Astrocyte of the hippocampus (primary cell): ENCODE measurements at places on chromosomes 16 and 17.

- DNase-seq: no peak
These were observed 269.5 kb upstream of the FOXF1 start for GRCh38 chr16:86240716-86241363.

DNA sequence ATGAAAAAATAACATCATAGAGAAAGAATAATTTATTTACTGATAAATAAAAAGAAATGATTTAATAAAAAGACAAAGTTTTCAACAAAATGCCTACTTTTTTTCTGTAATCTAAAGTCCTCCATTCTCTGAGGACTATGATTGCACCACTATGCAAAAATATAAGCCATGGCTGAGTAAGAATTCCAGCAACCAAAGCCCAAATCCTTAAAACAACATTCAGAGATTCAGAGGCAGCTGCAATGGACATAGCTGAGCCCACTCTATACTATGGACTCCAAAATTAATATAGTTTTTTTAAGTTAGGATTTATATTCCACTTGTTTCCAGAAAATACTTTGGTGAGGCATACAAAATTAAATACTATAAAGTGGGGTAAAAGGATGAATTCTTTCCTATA lies 169.5 kb upstream of the C17orf78 start:
- DNase-seq: no peak

- DNase-seq: peak; percentile 80
These were observed at the start of gene NOTUM for GRCh38 chr17:81961087-81961511. NOTUM (minus strand) TSS chr17:81961187; CDS start chr17:81960909, 278 bp downstream.

- DNase-seq: no peak
These were observed 66.4 kb downstream of the SRCIN1 start for GRCh38 chr17:38539386-38539785.

GRCh38 chr16:66382171-66382965 lies 15.9 kb downstream of the CDH5 start:
- DNase-seq: peak; percentile 94

DNA sequence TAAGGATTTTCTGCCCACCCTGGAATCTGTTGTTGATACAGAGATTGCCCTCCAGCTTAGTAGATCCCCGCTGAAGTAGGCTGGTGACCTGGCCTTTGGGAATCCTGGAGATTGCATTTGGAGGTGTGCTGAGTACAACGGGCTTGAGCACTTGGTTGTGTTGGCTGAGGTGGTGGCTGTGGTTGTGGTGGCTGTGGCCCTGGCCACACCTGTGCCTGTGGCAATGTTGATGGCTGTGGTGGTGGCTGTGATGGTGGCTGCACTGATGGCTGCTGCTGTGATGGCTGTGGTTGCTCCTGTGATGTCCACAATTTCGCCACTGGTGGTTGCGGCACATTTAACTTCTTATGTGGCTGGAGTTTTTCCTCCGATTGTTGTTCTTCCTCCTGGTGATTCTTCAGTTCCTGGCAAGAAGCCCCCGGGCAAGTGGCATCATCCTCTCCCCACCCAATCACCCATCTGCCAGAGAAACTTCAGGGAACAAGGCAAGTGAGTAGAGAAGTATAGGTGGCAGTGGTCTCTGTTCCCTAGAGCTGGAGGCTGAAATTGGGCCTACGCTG lies 4.2 kb downstream of the CCDC200 start:
- no peak for DNase-seq

GRCh38 chr16:11242658-11243057 lies 13.3 kb downstream of the SOCS1 start:
- DNase-seq: no peak

DNA sequence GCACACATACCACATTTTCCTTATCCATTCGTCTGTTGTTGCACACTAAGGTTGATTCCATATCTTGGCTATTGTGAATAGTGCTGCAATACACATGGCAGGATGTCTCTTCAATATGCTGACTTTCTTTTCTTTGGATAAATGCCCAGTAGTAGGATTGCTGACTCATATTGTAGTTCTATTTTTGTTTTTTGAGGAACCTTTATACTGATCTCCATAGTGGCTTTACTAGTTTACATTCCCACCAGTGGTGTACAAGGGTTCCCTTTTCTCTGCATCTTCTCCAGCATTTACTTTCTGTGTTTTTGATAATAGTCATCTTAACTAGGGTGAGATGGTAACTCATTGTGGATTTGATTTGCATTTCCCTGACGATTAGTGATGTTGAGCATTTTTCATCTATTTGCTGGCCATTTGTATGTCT lies 118.1 kb downstream of the STXBP4 start:
- DNase-seq: peak; percentile 83

DNA sequence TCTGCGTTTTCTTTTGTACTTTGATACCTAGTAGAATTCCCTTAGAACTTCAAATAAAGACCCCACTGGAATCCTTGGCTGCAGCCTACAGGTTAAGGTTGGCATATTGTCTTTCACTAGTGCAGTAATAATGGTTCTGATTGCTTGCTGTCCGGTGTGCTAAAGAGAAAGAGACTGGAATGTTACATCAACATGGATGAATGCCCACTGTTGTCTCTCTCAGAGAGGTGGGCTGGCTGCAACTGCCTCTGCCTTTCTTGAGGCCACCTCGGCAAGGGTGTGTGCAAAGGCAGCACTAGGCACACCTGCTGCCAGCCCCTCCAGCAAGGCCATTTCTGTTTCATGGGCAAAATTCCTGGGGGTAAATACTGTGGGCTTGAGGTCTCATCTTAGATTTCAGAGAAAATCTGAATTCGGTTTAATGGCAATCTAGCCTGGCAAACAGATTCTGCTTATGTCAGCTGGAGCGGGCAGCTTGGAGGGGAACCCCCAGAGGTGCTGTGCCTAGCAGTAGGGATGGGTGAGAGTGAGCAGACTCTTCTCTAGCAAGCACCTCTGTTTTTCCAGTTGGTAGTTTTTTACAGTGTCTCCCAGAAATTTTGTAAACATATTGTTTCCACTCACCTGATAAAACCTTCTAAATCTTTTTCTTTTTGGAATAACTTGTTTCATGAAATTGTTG lies 54.0 kb downstream of the MRTFB start:
- no peak for DNase-seq

DNA sequence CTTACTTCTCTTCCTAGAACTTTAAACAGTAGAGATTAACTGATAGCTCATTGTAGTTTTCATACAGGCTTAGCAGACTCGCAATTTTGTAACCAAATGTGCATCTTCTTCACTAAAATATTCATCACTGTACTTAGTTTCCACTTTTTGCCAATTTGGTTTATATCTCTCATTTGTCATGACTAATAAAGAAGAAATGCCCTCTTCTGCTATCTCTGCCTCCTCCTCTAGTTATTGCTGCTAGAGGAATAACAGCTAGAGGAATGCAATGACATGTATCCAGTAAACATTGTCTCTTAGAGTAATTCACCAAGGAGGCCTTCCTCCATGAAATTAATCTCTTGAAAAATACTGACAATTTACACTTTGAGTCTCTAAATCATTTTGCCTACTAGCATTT lies 115.5 kb upstream of the COX10 start:
- DNase-seq: no peak

DNA sequence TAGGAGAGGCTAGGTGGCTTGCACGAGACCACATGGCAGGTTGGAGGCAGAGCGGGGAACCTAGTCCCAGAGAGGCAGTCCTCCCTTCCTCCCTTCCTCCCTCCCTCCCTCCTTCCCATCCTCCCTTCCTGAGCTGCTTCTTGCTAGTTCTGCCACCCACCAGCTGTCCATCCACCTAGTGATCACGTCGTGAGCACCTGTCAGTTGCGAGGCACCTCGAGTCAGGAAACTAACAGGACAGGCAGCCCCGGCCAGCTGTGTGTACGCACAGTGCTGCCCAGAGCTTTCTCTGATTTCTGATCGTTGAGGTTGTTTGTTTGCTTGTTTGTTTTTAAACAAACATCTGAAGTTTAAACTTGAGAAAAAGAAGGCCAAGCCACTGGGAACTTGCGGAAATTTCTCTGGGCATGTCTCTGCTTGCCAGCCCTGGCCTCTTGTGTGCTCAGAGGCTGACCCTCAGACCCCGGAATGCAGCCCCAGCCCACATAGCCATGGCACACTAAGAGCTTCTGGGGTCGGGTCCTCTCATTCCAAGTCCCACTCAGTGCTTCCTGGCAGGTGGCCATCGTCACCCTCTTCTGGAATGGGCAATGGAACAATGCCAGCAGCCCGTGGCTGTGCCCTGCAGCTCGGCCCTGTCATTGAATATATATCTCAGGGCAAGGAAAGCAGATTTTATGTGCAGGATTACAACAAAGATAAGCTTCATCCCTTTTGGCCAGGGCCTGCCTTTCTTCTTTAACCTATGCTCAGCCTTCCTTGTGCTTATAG lies 174.0 kb downstream of the KATNIP start:
- DNase-seq: peak; percentile 48

DNA sequence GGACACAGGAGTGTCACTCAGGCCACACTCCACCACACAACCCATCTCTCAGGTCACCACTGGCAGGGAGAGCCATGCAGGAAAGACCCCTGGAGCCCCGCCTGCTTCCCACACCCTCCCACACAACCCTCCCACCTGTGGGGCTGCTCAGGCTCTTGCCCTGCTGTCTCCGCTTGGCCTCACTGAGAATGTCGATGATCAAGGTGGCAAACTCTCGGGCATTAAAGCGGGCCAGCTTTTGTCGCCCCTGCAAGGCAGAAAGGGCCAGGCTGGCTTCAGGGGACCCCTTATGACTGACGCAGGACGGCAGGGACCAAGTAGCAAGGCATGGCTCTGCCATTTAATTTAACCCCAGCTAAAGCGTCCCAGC lies 8.5 kb downstream of the TP53I13 start:
- no peak for DNase-seq

GRCh38 chr17:16439811-16440351 lies 24.5 kb downstream of the TRPV2 start:
- no peak for DNase-seq

GRCh38 chr17:50534222-50534978 lies 1.9 kb downstream of the EPN3 start:
- DNase-seq: peak; percentile 47

GRCh38 chr17:8798846-8799569 lies at the start of gene MFSD6L:
MFSD6L (minus strand) TSS chr17:8799365; CDS start chr17:8799120, 245 bp downstream.
- DNase-seq: peak; percentile 18

GRCh38 chr16:22010902-22011301 lies 3.0 kb downstream of the MOSMO start:
- DNase-seq: no peak

DNA sequence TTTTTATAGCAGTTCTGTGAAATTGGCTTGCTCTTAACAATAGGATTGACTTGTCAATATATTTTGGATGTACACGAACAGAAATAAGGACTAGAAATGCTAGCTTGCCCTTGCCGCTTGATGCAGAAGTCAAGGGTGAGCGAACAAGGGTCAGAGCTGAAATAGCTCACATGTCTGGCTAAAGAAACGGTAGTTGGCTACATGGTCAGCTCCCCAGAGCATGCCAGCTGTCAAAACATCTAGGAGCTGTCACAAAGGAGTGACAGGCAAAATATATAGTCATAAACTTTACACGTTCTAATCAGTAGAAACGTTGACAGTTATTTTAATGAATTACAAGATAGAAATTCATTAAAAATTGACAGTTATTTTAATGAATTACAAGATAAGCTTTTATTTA lies 2.9 kb upstream of the MEIOB start:
- no peak for DNase-seq

DNA sequence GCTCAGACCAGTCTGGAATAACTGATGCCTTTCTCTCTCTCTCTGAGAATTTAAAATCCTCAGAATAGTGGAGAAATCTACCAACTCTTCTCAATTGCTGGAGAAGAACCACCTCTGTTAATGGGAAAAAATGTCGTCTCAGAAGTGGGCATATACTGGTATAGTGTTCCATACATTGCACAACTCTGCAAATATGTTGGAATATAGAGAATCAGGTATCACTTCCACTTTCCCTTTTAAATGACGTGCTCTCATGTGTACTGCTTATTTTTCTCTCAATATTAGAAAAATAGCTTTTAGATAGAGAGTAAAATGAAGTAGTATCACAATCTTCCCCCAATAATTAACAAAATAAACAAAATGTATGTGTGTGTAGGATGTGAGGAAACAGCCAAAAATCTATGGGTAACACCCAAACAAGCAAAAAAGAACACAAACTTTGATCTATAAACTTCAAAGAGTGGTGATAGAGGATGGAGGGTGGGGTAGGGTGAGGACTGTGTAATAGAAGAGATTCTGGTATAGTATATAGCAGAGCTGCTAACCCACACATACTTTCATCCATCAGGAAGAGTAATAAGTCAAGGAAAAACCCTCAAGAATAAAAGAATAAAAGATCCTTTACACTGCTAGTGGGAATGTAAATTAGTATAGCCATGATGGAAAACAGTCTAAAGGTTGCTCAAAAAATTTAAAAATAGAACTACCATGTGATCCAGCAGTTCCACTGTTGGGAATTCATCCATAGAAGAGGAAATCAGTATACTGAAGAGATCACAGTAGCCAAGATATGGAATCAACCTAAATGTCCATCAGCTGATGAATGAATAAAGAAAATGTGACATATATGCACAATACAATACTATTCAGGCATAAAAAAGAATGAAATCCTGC lies 46.9 kb downstream of the NFATC3 start:
- no peak for DNase-seq

DNA sequence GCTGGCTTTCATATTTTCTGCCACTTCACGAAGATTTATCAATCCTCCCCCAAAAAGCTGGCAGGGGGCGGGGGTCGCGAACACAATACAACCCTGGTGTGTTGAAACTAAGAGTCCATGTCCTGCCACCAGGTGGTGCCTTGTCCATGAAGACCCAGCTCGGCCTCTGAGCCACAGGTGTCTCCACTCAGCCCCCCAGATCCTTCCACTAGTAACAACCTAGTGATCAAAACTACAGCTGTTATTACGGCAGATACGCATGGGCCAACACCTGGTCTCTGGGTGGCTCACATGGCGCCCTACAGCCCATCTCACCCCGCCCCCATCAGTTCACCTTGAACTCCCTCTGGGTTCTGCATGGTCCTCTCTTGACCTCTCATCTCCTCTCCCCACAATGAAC lies 27.7 kb downstream of the USP7 start:
- DNase-seq: no peak

- no peak for DNase-seq
These were observed 23.5 kb downstream of the TBX4 start for GRCh38 chr17:61475726-61476125.

DNA sequence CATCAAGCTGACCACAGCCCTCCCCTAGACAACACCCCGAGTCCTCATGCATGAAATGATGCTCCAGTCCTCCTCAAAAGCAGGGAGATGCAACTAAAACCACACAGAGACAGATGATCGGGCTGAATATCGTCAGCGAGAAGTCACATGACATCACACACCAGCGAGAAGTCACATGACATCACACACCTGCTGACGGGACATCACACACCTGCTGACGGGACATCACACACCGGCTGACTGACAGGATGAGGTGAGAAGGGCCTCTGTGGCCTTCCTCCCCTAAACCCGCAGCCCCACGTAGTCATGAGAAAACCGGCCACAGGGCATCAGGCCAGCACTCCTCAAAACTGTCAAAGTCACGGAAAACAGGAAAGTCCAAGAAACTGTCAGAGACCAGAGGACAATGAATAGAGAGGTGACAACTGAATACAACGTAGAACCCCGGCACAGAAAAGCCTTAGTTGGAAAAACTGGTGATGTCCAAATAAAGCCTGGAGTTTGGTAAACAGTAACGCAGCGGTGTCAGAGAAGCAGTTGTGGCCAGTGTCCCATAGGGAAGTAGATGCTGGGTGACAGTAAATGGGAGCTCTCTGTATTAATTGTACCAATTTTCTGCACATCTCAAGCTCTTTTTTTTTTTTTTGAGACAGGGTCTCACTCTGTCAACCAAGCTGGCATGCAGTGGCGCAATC lies 14.3 kb downstream of the LITAF start:
- DNase-seq: peak; percentile 16
